Colonic mucosa (tissue), 4 donors: ENCODE measurements at places on chromosomes 4 and X.

GRCh38 chr4:187893418-187893817 lies 102.2 kb upstream of the ZFP42 start:
- DNase-seq: no peak

GRCh38 chr4:109390115-109390768 lies 43.4 kb upstream of the SEC24B start:
- no peak for DNase-seq

DNA sequence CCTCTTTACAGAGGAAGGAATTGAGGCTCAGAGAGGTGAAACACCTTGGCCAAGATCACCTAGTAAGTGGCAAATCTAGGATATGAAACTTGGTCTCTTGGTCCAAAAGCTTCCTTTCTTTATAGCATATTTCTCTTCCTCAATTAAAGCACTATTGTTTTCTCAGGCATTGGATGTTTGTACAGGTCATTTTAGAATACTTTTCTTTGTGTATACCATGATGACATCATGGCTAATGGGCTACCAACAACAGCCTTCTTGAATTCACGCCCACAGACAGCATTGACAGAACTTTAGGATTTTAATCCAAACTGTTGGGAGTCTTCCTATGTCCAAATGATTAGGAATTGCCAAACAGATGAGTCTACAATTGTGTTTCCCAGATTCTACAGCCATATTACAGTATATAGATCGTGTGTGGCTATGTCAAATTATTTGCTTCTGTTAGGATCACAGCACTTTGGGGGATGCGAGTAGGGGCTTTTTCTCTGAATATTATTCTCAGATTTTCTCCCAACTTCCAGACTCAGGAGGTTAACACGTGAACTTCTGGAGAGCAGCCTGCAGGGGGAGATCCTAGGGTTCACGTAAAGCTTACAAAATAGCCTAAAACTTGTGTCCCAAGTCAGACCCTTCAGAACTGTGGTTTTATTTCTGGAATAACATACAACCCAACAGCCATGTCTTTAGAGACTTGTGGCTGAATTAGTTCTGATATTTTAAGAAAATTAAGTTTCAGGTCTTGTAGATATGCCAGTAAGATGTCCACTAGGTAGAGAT lies 191.8 kb downstream of the SHROOM3 start:
- DNase-seq: no peak

- DNase-seq: no peak
Measured at GRCh38 chr4:56619816-56620215, 61.3 kb downstream of the HOPX start.

GRCh38 chr4:10173754-10174749 lies 57.5 kb upstream of the WDR1 start:
- DNase-seq: no peak

DNA sequence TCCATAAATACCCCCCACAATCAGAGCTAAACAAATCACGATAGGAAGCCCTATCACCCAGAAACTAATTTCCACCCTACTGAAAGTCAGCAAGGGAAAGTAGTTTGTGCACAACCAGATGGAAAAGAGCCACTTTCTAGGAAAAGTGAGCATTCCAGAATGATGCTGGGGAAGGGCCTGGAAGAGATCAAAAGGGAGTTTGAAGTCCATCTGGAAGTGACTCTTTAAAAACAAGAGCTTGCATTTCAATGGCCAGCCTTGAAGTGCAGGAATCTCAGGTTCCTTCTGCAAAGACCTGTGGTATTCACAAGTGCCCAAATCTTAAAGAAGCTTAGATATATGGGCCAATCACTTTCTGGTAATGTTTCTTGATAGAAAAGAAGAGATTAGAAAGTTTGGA lies 97.0 kb upstream of the LDB2 start:
- DNase-seq: no peak

DNA sequence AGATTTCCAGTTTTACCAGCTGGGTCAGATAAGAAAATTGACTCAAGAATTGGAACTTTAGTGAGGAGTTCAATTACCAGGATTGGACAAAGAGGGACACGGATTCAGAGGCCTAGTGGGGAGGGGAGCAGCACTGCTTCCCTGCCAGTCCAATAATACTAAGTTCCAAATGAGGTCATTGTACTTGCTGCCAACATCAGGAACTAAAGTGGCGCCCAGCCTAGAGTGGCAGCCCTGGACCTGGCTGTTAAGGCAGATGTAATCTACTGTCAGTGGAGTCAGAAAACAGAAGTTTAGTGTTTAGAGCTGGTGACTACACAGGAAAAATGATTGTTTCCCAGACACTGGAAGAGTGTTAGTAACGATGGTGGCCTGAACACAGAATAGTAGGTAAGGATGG lies 42.7 kb upstream of the RAPGEF2 start:
- no peak for DNase-seq

DNA sequence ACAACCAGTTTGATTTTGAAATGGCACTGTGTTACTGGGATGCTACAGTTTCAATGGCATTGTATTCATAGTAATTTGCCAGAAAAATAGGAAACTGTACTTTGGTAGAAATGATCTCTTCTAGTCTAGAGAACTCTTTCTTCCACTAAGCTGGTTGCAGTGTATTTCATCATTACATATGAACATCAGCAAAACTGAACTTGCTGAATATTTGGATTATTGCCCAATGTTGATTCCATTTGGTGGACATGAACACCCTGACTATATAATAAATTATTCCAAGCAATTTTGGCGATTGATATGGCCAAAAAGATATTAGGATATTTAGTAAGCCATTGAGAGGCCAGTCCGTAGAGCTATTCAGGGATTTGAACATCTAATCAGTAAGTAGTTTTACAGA lies 191.8 kb upstream of the CXorf66 start:
- no peak for DNase-seq

- no peak for DNase-seq
Measured at GRCh38 chr4:60223208-60223923, 976.8 kb upstream of the ADGRL3 start.

DNA sequence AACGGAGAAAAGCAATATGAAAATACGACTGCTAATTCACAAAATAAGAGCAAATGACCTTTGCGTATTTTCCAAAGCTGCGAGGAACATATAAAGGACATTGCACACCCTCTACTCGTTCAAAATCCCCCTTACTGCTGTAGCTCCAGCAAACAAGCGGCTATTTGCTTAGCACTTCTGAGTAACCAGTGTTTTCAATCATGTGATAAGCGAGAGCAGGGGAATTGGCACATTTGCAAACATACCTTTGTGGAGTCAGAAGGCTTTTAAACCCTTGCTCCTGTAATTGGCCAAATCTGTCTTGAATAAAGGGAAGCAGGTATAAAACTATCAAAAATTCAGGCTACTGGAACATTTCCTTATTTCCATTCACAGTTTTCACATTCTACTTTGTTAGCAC lies 610.2 kb downstream of the UBE2NL start:
- DNase-seq: no peak

GRCh38 chr4:84733343-84734033 lies 150.6 kb downstream of the CDS1 start:
- no peak for DNase-seq

DNA sequence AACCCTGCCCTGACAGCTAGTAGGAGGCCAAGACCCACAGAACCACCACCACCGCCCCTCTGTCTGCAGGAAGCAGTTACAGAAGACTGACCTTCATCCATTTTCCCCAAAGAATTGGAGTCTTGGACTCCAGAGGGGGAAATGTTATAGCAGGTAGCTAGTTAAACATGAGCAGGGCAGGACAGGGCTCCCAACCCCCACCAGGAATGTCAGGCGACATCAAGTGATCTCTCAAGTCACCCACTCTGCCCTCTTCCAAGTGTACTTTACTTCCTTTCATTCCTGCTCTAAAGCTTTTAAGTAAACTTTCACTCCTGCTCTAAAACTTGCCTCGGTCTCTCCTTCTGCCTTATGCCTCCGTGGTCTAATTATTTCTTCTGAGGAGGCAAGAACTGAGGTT lies 17.1 kb upstream of the AADAT start:
- DNase-seq: no peak

DNA sequence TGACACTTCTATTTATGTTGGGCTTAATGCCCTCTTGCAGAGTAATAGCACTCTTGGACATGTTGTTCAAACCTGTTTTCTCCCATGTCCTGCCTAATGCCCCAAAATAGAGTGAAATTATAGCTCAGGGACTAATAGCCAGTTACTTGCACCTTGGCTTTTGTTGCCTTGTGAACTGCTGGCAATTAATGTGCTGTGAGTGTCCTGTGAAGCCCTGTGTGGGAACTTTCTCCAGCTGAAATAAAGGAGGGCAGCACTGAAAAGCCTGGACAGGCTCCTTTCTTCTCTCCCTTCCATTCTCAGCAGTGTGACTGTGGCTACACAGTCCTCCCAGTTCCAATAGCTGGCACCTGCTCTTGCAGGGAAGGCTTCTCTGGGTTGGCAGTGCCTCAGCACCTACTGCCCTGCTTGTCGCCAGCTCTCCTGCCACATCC lies 72.4 kb downstream of the DCLK2 start:
- no peak for DNase-seq

GRCh38 chrX:36986231-36986630 lies 21.9 kb upstream of the FAM47C start:
- no peak for DNase-seq

- DNase-seq: no peak
Measured at GRCh38 chrX:28802625-28803024, 215.4 kb downstream of the IL1RAPL1 start.

DNA sequence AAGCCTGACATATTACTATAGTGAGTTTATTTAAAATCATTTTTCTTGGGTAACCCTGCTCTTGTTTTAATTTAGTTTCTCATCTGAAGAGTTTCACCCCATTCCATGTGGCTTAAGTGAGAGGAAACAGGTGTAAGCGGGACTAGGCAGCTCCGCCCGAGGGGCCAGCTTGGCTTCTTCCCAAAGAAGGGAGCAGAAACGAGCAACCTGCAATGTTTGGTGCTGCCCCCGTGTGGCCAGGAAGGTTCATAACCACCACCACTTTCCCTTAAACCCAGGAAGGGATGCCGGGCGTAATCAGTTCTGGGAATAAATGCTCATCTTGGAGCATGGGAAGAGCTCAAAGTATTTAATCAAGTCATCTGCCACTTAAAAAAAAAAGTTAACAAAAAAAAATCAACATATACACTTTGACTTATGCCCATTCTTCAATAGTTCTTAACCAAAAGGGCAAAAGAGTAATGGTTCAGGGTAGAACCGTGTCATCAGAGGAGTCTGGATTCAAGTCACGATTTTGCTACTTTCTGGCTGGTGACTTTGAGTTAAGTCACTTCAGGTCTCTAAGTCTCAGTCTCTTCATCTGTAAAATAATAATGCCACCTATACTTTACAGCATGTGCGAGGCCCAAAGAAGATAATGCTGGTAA lies 147.9 kb downstream of the NSUN7 start:
- DNase-seq: peak; percentile 68

DNA sequence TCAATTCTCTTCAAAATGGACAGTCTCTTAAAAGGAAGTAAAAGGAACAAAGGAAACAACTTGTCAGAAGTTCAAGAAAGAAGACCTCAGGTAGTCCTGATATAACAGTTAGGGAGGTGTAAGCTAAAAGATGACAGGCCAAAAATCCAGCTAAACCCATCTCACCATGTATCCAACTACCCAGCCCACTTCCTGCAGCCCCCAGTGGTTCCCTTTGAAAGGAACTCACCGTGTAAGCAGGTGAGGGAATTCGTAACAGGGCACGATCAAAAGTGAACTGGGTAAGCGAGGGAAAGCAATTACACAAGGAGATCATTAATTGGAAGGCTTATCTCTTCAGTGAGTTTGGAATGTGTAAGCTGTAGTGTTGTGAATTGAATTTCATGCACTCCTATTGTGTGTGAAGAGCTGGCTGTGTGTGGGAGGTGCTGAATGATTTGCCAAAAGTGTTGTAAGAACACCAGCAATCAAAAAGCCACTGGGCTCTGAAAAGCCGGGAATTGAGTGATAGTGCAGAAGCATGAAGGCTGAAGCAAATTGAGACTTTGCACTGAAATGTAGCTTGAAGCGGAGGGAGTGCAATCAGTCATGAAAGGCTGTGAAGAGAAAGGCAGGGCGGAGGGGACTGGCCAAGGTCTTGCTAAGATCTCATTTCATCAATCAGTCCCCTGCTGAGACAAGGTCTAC lies 914.2 kb upstream of the LCORL start:
- no peak for DNase-seq

DNA sequence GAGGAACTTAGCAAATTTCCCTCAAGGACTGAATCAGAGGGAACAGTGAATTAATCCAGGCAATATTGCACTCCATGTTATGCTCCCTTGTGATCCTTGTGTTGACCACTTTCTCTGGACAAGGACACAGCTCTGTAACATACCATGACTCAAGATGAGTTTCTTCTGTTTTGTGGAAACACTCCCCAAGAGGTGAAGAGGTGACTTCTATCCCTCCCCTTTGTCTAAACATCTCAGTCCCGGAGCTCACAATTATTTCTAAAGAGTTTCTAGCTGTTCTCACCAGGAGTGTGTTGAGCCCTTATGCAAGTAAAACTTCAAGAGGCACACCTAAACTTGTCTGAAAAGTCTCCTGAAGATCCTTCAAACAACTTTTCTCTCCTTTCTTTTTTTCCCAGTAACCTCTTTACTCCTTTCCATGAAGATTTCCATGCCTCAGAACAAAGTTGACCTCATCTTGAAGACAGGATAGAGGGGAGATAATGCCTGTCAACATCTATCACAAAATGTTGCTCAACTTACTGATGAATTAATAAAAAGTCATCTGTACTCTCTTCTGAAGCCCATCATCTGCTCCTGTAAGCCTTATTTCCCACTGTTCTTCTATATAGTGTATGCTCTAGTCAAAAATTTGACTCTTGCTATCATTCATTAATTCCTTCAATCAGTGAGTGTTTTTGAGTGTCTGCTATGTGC lies 429.1 kb downstream of the SPRY1 start:
- DNase-seq: no peak

- no peak for DNase-seq
Measured at GRCh38 chr4:148216321-148216720, 225.9 kb downstream of the NR3C2 start.

DNA sequence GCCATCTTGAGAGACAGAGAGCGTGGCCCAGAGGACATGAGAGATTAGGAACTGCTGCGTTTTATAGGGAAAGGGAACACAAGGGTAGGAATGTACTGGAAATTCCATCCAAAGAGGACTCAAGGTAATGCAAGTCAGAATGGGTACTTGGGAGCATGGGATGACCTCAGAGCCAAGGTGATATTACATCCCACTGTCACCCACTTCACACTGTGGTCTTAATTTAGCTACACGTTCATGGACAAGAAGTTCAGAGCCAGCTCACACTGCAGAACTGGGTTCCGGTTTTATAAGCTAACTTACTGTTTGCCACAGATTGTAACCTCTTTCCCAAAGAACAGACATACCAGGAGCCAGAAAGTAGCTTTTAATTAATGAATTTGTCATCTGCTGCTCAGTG lies 244.7 kb downstream of the CBR4 start:
- no peak for DNase-seq

- no peak for DNase-seq
Measured at GRCh38 chr4:84050015-84050414, 449.1 kb downstream of the NKX6-1 start.
